ENCODE measurements at places on chromosomes 13 and 19.

- no peak for DNase-seq
Observed at GRCh38 chr13:23069566-23069965, 111.2 kb upstream of the SGCG start.

DNA sequence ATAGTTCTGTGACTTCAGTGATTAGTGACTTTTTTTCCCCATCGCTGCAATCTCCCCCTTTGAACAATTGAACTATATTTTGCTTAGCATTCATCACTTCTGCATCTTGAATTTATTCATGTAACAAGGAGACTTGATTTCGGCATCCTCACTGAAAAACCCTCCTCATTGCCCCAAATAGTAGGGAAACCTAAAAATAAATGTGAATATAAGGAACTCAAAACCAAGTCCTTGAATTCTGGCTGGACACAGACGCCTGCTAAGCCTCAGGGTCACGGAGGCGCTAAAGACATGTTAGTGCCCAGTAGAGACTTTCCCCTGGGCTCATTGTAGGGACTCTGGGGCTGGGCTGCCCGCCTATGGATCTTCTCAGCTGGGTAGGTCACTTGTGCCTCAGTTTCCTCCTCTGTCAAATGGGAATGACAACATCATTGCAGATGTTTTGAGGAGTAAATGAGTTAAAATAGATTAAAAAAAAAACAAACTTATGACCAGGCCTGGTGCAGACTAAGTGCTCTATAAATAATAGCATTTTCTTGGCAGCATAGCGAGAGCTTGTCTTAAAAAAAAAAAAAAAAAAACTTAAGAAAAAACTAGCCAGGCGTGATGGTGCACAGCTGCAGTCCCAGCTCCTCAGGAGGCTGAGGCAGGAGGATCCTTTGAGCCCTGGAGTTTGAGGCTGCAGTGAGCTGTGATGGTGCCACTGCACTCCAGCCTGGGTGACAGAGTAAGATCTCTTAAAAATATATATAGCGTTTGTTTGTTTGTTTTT lies 1.8 kb upstream of the ADGRE5 start:
- no peak for DNase-seq

- DNase-seq = no peak
Observed at GRCh38 chr19:3575949-3576673, 3.4 kb downstream of the HMG20B start.

DNA sequence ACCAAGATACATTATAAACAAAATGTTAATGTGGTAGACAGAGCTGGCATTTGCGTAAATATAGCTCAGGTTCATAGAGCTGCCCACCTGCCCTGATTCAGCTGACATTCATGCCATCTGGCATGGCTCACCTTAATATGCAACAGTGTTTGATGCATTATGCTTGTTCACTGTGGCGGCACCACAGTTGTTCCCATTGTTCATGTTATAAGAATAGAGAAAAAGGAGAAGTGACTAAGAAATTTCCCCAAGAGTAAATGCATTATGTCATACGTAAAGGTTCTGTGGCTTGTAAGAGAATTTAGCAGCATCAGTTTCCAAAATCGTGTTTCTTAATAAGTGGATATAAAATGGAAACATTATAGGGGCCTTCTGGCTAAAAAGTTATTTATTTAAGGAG lies 4.5 kb downstream of the CCNA1 start:
- DNase-seq = no peak

DNA sequence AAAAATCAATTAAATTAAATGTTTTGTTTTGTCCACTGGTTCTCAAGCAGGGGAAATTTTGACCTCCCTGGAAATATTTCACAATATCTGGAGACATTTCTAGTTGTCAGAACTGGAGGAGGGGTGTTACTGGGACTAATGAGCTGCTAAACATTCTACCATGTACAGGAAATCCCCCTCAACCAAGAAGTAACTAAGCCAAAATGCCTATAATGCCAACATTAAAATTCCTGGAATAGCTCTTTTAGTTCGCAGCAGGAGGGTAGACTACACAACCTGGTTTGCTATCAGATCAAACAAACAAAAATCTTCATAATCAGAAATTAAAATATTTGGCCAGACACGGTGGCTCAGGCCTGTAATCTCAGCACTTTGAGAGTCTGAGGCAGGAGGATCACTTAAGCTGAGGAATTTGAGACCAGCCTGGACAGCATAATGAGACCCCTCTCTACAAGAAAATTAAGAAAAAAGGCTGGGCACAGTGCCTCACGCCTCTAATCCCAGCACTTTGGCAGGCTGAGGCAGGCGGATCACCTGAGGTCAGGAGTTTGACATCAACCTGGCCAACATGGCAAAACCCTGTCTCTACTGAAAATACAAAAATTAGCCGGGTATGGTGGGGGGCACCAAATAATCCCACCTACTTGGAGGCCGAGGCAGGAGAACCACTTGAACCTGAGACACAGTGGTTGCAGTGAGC lies 13.7 kb upstream of the SMARCA4 start:
- DNase-seq = no peak

DNA sequence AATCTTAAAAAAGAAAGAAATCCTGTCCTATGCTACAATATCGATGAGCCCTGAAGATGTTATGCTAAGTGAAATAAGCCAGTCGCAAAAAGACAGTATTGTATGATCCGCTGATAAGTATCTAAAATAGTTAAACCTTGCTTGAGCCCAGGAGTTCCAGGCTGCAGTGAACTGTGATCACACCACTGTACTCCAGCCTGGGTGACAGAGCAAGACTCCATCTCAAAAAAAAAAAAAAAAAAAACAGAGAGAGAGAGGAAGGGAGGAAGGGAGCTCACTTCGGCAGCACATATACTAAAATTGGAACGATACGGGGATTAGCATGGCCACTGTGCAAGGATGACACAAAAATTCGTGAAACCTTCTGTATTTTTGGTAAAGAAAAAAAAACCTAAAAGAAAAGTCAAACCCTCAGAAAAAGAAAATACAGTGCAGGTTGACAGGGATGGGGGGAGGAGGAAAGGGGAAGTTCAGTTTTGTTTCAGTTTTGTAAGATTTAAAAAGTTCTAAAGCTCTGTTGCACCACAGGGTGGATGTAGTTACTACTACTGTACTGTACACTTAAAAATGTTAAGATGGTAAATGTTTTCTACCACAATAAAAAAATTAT lies 8.4 kb downstream of the CLASRP start:
- DNase-seq = no peak

DNA sequence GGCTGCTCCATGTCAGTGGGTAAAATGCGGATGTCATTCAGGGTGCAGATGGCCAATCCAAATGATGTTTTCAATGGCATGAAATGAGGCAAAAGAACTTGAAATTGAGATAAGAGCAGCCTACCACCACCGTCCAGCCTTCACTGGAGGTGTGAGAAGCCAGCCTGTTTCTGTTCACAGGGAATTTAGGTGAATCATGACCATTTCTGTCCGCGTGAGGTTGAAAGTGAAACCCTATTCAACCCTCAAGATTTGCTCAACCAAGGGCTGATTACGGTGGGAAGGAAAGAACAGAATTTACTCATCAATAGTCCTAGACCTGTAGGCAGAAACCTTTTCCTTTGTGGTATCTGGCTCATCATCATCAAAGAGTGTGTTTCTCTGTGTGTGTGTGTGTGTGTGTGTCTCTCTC lies 370.7 kb downstream of the COG6 start:
- no peak for DNase-seq

- DNase-seq = no peak
Observed at GRCh38 chr19:40279120-40279551, 6.0 kb downstream of the AKT2 start.

- DNase-seq = no peak
Observed at GRCh38 chr13:33710924-33711323, 107.0 kb upstream of the RFC3 start.

DNA sequence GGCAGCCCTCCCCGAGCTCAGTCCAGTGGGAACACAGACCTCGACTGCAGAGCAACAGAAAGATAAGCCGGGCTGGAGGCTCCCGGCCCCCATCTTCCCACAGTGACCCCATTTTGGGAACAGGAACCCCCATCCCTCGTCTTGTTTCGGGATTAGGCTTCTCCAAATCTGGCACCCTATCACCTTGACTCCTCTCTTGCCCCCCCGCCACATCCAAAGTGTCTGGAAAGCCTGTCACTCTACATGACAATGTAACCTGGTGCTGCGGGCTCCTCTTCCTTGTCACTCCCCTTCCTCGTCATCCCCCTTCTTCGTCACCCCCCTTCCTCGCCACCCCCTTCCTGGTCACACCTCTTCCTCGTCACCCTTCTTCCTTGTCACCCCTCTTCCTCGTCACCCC lies 10.1 kb downstream of the PAK4 start:
- no peak for DNase-seq

DNA sequence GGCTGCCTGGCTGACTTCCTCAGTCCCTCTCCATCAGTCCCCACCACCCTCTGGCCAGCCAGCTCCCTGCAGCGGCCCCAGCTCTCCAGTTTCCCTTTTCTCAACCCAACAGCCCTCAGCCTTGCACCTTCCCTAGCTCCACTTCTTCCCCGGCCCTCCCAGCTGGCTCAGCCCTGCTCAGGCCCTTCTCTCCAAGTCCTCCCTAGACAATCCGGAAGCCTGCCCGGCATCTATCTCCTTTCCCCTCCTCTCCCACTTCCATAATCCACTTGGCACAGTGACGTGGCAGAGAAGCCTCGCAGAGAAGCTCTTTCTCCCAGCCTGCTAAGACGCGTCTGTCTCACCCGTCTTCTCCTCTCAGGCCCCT lies 1.1 kb downstream of the UBXN6 start:
- DNase-seq = no peak

DNA sequence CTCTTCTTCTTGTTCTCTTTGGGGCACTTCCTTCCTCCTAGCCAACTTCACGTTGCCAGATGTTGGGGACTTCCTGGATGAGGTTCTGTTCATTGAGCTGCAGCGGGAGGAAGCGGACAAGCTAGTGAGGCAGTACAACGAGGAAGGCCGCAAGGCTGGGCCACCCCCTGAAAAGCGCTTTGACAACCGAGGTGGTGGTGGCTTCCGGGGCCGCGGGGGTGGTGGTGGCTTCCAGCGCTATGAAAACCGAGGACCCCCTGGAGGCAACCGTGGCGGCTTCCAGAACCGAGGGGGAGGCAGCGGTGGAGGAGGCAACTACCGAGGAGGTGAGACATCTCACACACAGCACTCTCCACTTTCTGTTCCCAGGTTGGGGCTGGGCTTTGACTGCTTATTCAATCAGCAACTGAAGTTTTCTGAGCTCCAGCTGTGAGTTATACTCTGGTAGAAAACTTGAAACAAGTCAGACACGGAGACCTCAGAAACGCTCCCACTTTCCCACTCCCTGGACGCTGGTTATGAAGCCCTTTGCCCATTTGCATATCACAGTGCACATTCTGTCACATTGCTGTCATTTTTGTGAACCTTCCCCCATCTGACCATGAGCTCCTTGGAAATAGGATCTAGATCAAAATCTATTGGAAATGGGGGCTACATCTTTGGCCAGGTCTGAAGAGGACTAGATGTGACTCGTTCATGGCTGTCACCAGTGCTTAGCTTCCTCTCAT lies 7.2 kb upstream of the CCDC97 start:
- no peak for DNase-seq

Measured in NCI-H2227 treated with DMSO at 0.1 percent for 48 hours (cell line).